ENCODE measurements at places on chromosomes 5 and 9.

GRCh38 chr5:116881921-116882531 is 307.4 kb upstream of the SEMA6A start:
- DNase-seq, result peak; percentile 60

DNA sequence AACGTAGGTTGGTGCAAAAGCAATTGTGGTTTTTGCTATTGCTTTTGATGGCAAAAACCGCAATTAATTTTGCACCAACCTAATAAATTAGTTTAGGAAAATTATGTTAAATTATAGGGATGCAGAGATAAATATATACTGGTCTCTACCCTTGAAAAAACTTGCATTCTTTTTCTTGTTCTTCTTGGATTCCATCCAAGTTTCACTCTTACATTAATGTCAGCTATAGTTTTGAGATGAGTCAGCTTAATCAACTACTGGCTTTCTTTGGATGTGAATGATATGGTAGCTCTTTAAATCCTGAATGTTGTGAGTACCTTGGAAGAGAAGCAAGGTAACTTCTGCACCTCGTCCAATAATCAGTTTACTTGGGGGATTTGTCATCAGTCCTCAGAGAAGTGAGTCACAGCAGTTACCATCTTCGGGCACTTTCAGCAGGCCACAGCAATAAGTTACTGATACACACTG is 549.0 kb upstream of the ZNF608 start:
- no peak for DNase-seq

- no peak for DNase-seq
These were observed 985.7 kb upstream of the WWC1 start for GRCh38 chr5:167305591-167306213.

DNA sequence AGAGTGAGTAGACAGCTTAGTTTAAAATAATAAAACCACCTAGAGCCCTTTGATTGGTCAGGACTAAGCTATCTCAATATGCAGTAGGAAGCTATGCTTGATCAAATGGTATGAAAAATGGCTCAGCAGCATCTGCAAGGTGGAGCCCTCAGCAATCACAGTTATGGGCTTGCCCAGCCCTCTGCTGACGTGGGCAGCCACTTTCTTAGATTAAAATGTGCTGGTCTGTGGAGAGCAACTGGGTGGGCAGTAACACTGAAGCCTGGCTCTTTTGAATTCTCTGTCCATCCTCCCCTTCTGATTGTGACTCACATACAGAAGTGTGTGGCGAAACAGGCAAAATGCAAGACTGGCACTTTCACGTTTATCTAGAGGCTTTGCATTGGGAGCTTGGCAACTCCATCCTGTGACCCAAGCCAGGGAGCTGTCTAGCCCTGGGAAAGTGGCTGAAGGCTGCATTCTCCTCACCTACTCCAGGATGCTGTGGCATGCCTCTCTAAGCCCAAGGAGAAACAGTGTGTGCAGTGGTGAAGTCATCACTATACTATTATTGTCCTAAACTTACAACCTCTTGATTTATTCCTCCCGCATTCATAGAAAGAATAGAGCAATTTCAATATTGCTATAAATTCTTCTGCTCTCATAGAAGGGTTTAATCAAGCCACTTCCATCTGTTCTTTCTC is 61.1 kb downstream of the MED10 start:
- no peak for DNase-seq

DNA sequence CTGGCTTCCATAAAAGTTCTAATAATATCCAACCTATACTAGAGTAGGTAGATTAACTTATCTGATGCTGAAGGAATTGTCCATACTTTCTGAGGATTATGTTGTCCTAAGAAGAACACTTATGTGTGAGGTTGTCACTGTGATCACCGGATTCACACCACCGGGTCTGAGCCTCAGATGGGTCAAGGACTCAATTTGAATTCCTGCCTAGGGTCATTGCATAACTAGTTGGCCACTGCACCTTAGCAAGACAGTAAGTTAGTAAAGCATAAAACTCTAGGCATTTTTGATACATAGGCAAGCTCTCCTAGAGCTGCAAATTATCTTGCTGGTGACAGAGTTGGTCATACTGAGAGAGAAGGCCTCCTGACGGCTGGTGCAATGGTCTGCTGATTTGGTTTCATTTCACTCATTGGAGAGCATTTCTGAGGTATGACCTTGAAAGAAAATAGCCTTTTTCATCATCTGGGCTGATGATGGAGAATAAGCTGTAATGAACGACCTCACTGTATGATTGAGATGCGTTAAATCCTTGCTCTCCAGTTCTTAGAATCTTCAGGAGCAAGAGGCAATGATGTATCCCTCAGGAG is 72.0 kb upstream of the CKMT2 start:
- DNase-seq, result no peak

DNA sequence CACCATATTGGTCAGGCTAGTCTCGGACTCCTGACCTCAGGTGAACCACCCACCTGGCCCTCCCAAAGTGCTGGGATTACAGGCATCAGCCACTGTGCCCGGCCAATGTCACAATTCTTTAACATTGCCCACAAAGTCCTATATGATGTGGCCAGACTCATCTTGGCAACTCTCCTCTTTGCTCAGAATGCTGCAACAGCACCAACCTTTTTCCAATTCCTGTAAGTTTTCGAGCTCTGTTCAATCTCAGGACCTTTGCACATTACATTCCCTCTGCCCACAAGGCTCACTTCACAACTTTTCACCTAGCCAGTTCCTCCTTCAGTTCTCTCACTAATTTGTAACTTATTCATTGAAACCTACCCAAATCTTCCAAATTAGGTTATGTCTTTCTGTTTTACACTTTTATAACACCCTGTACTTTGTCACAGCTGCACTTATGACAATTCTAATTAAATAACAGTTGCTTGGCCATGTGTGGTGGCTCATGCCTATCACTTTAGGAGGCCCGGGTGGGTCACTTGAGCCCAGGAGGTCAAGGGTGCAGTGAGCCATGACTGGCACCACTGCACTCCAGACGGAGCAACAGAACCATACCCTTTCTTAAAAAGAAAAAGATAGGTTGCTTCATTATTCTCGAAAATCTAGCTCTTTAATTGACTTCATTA is 30.9 kb upstream of the GLDC start:
- DNase-seq, result no peak

DNA sequence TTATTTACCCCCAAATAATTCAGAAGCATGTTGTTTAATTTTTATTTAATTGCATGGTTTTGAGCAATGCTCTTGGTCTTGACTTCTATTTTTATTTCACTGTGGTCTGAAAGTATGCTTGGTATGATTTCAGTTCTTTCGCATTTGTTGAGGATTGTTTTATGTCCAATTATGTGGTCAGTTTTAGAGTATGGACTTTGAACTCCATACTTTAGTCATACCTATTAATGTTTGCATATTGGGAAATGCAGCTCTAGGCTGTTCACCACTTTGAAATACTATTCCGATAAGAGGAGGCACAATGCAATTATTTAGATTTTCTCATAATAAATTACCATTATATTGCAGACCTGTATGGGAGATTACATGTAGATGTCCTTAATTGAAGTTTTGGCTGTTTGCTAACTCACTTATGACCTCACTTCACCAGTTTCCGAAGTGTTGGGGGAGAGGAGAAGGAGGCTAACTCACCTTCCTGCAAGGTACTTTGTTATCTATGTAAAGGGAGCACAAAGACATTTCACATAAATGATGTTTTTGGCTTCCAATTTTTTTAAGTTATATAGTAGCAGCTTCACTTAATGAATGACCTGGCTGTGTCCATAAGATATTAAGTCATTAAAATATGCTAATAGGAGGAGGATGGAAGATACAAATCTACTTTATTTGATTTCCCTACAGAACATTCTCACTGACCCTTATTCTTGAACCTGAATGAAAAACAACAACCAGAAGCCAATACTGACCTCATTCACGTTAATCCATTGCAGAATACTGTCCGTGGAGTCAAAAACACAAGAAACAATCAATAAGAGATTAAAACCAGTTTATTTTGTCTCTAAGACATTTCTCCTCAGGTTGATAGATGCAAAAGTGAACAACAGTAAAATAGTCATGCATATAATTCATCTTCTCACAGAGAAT is 970.3 kb upstream of the ARRDC3 start:
- no peak for DNase-seq

- DNase-seq, result no peak
These were observed 88.7 kb downstream of the GPBP1 start for GRCh38 chr5:57262541-57262940.

- no peak for DNase-seq
These were observed 283.4 kb upstream of the GRAMD2B start for GRCh38 chr5:126139773-126140172.

GRCh38 chr9:6681957-6682501 is 36.5 kb upstream of the GLDC start:
- no peak for DNase-seq

DNA sequence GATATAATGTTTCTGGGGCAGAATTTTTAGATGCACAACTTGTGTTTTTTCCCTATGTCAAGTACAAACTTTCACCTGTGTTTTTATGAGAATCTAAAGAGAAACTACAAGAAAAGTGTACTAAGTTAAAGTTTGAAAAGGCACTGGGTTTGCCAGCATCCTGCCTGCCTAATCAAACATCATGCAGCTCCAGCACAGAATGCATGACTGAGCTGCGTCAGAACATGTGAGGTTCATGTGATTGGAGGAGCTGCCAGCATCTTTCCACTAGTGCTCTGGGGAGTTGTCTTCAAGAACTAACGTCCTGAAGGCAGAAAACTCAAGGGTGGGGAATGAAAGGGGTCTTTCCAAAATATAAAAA is 46.1 kb upstream of the RIC1 start:
- DNase-seq, result no peak

- DNase-seq, result no peak
These were observed 12.2 kb upstream of the GRIN1 start for GRCh38 chr9:137126786-137127185.

GRCh38 chr5:59487068-59487686 is 406.3 kb downstream of the PDE4D start:
- no peak for DNase-seq

DNA sequence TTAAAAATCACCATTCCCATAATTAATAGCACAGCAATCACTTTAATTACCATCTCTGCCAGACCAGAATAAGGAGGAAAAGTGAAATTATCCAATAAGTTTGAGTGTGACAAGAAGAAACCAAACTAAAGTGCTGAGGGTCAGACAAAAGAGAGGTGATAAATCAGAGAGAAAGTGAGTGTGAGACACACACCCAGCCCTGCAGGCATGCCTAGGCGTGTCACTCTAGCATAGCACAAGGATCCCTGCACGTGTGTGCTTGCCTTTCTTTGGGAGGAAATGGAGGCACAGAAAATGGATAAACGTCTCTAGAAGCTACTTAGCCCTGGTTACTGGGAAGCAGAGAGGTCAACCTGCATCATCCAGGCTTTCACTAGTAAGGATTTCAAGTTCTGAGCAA is 56.2 kb downstream of the SEMA6A start:
- no peak for DNase-seq

GRCh38 chr5:51347704-51348103 is 35.5 kb upstream of the ISL1 start:
- DNase-seq, result no peak

- DNase-seq, result no peak
These were observed 43.4 kb upstream of the PAM start for GRCh38 chr5:102711525-102712385.

GRCh38 chr9:126327006-126327713 is 531 bp downstream of the MVB12B start:
- no peak for DNase-seq

DNA sequence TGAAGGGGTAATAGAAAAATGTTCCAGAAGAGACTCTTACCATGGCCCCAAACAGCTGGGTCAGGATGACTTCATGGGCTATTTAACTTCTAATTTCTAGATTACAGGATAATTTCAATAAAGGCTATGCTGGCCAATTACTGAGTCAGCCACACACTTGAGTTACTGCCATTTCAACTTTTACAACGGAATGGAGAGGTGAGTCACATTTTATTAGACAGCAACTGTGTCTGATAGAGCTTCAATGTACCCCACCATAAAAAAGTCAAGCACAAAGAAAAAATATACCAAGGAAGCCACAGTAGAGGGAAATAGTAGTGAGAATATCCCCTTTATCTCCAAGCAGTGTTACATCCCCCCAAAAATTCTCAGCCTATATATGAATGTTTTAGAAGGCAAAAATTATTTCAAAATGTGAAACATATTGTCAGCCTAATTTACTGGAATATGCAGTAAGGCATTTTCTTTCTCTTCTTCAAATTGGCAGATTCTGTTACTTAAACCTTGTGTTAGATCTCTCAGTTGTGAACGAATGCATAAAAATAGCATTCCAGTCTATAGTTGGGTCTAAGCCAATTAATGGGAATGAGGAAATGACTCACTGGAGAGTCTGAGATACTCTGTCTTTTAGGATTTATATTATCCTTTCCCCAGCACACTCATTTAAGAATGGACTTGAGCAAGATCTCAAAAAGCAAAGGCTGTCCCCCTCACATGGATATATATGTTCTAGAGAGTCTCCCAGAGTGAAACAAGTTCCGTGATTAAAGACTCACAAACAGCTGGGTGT is 47.1 kb upstream of the RAI14 start:
- no peak for DNase-seq

- DNase-seq, result no peak
These were observed 55.2 kb upstream of the TMEM215 start for GRCh38 chr9:32728181-32728580.

DNA sequence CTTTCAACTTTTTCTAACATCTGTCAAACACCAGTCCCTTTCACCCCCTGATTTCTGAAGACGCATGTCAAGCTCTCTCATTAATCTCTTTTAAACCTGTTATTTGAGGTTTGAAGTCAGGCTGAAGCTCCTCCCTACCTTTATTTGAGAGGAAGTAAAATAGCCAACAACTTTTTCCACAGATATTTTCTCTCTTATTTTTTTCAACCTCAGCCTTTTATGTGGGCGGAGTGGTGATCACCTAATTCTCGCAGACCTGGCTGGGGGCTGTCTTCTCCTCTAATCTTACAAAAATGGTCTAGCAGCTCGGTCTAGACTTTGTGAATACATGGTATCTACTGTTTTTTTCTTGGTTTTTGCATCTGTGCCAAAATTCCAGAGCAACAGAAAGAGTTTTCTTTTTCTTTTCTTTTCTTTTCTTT is 395.7 kb upstream of the ACTBL2 start:
- no peak for DNase-seq

DNA sequence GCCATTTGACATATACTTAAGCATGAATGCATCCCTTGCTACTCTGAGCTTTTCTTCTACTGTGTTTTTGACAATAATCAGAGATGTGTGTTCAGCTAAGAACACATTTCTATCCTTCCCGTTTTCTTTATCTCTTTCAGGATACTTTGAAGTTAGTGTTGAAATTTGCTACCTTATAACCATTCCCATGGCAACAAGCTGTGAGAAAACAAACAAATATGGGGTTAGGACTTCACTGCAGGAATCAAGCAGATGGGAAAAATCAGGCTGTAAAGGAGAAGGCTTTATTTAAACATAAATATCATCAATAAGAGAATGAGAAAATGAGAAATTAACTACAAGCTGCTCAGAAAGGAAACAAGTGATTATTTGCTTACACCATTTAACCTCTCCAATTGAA is 35.2 kb downstream of the ZCCHC9 start:
- no peak for DNase-seq

- no peak for DNase-seq
These were observed 3.9 kb upstream of the MGAT1 start for GRCh38 chr5:180806351-180807011.

GRCh38 chr5:6905423-6905822 is 192.2 kb downstream of the TENT4A start:
- no peak for DNase-seq
